Cortex of kidney (tissue), 1 donor: ENCODE measurements at places on chromosomes 6 and 20.

DNA sequence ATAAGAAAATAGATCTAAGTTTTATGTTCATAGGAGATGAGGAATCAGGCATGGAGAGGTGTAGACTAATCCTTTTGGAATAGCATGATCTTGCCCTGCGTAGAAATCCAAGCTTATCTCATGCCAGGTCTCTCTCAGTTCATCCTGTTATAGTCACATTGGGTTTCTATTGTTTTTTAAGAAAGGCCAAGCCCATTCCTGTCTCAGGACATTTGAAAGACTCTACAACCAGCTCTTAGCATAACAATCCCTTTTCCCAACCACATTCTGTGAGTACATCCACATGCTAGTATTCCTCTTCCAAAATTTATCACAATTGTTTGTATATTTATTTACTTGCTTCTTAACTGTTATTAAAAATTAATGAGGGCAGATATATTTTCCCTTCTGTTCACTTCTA, 130.3 kb downstream of the MMUT start:
- DNase-seq, result no peak

DNA sequence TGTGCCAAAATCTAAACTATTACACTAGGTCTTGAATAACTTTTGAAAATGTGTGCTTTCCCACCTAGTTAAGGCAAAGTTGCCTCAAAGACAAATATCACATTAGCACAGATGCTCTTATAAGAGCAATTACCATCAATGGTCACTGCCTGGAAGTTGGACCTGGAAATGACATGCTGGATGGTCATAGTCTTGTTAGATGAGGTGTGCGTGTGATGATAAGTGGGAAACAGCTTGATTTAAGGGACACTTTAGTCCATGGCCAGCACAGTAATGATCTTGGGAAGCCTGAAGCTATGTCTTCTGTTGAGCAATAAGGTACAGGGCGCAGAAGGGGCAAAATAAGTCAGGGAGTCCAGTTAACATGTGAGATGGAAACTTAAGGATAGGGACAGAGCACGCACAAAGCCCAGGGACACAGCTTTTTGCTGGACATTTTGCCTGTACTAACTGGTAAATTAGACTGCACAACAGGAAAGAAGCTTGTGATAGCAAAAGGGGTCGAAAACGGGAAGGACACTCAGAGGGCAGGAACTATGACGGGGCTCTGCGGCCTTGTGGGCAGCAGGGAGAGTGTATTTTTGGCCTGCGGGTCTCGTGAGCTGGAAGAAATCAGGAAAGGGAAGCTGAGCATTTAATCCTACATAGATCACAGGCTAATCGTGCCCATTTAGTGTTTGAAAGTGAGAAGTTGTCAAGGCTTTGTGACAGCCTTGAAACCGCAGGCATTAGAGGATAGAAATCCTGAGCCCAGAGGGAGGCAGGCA, 66.7 kb upstream of the BMP2 start:
- no peak for DNase-seq

DNA sequence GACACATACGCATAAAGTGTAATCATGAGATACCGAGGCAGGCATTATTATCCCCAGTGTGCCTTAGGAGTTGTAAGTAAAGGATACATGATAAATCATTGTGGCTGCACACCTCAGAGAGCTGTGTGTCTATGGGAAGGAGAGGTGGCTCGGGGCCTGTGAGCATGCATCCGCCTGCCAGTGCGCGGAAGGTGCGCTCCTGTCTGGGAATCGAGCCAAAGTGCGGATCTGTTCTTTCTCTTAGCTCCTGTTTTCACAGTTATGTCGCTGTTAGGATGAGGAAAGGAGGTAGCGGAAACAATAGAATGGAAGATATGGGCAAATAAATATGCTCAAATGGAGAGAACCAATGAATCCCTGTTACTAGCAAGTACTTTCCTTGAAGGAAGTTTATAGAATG, 98.0 kb downstream of the ANKRD6 start:
- no peak for DNase-seq

DNA sequence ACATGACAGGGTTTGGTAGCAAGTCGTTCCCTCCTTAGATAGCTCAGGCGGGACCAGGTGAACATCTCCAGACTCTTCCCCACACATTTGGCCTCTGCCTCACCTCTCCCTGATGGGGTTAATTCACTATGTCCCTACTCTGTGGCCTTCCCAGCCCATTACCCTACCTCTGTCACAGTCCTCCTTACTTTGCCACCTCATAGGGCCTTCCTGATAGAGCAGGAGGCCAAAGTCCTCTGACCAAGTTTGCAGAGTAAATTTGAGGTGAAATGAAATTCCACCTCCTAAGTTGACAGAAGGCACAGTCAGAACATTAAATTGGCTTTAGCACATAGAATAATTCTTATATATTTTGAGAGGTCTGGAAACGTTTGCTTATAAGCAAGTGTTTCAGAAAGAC, 53.1 kb upstream of the ARMC2 start:
- no peak for DNase-seq

- DNase-seq, result no peak
These were observed 6.3 kb downstream of the ADGRG6 start for GRCh38 chr6:142307963-142308748.

GRCh38 chr6:119343167-119343566, 6.4 kb downstream of the MAN1A1 start:
- no peak for DNase-seq

DNA sequence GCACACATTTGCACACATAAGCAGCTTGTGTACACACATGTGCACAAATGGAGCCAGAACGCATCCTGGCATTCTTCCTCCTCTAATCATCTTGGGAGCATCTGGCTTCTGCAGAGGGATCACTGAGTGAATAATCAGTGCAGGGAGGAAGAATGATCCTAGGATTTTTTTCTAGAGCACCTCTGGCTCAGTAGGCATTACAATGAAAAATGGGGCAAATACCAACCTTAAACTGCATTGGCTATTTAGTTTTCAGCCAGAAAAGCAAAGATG, 205.7 kb upstream of the TCF21 start:
- DNase-seq, result no peak

DNA sequence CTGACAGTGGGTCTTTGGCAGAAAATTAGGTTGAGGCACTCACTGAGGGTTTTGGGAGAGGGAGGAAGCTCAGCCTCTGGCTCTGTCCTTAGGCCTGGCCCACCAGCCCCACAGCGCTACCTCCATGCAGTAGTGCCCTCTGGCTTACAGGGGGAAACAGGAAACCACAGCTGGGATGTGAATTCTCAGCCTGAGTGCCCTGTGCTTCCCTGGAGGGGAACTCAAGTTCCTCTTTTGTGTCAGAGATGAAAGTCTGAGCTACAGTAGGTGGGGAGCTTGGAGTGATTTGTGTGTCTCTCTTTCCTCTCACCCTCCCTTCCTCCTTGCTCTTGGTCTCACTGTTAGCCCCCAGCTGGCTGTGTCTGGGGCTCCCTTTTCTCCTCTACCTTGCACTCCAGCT, 48.2 kb upstream of the BLCAP start:
- no peak for DNase-seq

GRCh38 chr6:6851059-6851948, 256.5 kb upstream of the RREB1 start:
- DNase-seq, result no peak

DNA sequence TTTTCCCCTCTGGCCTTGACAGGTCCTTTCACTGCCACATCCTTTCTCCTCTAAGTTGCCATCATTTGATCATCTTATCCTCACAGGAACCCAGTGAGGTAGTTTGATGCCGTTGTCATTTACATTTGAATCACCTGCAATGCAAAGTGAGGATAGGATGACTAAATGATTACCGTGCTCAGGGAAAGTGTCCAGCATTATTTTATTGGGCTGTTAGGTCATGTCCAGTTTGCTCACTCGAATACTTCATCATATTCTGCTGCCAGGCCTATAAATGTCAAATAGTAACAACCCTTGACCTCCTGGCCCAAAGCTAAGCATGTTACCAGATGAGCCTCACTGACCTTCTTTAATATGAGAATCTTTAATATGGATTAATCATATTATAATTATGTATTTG, 1068.7 kb upstream of the FLRT3 start:
- no peak for DNase-seq

DNA sequence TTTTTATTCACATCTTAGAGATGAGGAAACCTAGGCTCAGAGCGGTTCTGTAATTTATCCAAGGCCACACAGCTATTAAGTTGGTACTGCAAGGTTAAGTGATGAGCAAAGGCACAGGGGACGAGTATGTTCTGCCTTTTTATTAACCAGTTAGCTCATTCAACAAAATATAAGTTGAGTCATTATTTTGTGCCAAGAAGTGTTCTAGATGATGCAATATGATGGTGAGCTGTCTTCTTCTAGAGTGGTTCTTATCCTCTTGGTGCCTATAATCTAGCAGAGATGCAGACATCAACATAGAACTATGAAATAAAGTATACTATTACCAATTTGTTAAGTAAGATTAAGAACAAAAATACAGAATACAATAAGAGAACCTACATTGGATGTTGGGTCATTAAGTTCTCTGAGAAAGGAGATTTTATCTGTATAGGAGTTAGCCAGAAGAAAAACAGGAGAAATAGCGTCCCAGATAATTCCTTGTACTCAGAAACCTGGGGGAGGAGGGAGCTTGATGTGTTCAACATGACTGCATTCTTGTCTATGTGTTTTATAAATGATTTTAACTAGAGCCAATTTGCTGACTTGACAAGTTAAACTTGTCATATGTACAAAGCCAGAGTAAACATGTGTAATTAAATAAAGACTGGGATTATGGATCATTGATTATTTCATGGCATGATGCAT, 122.3 kb downstream of the TBXT start:
- no peak for DNase-seq

GRCh38 chr20:19560881-19561480, 197.1 kb upstream of the RIN2 start:
- no peak for DNase-seq

GRCh38 chr6:106256201-106256968, 69.2 kb downstream of the ATG5 start:
- no peak for DNase-seq

GRCh38 chr20:63930971-63931553, 25.2 kb downstream of the UCKL1 start:
- DNase-seq, result no peak

DNA sequence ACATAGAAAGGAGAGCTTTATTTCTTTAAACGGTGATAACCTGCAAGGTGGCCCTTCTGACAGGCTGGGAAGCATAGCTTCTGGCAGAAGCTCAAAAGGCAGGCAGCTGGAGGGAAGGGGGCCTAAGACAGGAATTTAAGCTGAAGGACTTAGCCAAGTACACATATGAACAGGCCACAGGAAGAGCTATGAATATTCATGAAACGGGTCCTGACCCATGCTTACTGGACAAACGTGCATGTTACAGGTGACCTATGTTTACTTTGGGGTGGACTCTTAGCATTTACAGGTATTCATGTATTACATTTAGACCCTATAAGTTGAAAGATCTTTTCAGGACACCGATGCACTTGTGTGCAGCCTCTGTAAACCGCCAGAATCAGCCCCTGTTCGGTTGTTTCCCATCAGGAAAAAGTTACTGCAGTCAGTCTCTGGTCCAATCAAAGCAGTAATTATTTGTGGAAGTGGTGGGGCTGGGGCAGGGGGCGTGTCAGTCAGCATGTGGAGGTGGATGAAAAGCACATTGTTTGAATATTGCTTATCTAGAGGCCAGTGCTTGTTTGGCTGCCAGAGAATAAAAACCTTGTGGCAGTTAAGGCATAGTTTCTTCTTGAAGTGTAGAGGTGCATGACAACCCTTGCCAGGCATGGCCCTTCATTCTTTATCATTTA, 2.9 kb upstream of the GZF1 start:
- no peak for DNase-seq

DNA sequence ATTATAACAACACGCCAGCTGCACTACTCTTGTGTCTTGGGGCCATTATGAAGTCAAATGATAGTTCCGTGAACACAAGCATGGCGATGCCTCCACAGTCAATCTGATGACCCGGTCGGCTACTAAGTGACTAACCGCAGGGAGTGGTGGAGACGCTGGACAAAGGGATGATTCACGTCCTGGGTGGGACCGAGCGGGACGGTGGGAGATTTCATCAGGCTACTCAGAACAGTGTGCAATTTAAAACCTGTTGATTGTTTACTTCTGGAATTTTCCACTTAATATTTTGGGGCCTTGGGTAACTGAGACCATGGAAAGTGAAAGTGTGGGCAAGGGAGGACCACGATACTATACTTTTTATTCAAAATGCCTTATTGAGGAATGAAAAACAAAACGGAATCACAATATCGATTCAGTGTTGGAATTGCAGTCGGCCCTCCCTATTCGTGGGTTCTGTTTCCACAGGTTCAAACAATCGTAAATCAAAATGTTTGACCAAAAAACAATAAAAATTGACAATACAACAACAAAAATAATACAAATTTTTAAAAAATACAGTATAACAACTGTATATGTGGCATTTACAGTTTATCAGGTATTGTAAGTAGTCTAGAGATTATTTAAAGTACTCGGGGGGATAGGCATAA, 66.5 kb downstream of the MYLK4 start:
- DNase-seq, result no peak

GRCh38 chr20:31596831-31597480, 8.1 kb upstream of the ID1 start:
- no peak for DNase-seq

DNA sequence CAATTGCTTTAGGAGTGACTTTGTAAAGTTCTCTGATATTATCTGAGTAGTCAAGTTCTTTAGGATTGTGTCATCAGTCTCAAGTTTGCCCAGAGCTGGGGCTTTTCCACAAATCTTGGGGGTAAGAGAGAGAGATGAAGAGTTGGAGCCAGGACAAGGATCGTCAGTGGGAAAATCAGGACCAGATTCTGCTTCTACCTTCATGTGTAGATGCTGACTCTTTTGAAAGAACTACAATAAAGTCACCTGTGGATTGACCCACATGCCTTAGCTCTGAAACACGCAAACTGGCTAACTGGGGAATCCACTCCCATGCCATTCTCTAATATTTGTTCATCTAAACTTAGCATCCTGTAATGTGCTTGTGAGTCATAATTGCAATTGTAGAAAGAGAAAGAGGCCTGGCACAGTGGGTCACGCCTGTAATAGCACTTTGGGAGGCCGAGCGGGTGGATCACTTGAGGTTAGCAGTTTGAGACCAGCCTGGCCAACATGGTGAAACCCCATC, 15.6 kb upstream of the BICRAL start:
- DNase-seq, result no peak

DNA sequence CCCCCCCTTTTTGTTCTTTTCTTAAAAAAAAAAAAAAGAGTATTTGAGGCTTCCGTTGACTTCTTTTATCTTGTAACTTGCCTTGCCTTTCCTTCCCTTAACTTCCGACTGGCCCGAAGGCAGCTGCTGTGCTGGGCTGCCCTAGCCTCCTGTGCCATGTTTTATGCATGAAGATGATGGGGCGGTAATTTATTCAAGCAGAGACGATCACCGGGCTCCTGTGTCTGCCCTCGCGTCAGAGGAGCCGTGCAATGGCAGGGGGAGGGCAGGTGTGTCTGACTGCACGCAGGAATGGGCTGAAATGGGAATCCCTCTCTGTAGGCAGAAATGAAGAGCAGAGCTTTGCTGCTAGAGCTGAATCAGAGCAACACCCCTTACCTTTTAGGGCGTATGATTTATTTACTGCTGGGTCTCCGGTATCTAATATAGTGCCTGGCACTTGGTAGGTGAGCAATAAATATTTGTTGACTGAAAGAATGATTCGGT, 106.3 kb upstream of the RIPOR2 start:
- DNase-seq, result no peak
